ENCODE measurements at places on chromosomes 11 and 22.

GRCh38 chr11:21398195-21398594 is 728.8 kb downstream of the NELL1 start:
- DNase-seq: no peak

DNA sequence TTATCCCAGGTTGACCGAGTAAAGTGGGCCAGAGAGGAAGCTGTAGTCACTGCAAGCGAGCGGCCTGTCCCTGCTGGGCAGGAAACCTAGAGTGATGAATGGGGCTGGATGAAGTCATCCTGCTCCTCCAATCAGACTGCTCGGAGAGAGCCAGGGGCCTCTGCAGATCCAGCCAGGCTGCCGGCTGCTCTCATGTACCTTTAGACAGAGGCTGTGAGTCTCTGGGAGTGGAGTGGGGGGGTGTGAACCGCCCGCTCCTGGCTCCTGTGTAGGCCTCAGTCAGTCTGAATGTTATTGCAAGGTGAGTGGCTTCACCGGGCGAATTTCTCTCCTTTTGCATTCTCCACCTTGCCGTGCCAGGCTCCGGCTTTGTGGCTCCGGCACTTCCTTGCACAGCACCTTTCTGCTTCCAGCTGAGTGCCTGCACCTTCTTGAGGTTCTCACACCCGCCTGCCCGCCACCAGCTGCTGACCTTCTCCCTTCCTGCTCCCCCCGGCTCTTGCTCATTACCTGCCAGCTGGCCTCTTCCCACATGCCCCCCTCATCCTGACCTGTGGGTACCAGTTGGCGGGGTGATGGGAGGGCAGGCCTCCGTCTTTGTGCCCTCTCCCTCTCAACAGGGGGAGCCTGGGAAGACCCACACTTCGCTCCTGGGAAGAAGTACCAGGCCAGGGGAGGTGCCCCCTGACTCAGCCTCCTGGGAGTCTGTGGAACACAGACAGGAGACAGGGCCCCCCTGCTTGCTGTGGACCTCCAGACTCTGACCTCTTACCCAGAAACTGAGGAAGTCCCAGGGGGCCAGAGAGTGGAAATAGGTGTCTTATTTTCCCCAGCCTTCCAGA is 79.9 kb downstream of the GRAMD1B start:
- no peak for DNase-seq

- no peak for DNase-seq
These were observed 262.6 kb upstream of the SORL1-AS1 start for GRCh38 chr11:121715405-121715804.

GRCh38 chr11:108204929-108205499 is 17.4 kb downstream of the NPAT start:
- no peak for DNase-seq

- DNase-seq: no peak
These were observed 50.0 kb downstream of the C11orf58 start for GRCh38 chr11:16788141-16789062.

GRCh38 chr11:23574149-23574548 is 713.9 kb upstream of the CCDC179 start:
- DNase-seq: no peak

DNA sequence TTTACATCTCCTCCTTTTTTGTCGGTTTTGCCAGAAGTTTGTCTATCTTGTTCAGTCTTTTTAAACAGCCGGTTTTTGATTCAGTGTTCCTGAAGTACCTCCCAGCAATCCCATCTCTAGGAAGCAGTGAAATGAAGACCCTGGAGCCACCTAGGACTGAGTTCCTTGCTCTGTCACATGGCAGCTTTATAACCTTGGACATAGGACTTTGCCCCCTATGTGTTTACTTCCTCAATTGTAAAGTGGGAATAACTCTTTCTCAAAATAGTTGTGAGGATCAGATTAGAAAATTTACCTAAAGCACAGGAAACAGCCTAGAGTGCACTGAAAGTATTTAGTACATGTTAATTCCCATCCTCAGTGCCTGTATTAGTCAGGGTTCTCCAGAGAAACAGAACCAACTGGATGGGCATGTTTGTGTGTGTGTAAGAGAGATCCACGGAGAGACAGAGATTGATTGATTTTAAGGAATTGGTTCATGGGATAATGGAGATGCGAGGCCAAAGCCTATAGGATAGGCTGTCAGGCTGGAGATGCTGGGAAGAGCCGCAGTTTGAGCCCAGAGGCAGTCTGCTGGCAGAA is 20.0 kb downstream of the FAM83F start:
- DNase-seq: no peak

GRCh38 chr11:70048279-70049024 is 29.7 kb upstream of the ANO1 start:
- no peak for DNase-seq

DNA sequence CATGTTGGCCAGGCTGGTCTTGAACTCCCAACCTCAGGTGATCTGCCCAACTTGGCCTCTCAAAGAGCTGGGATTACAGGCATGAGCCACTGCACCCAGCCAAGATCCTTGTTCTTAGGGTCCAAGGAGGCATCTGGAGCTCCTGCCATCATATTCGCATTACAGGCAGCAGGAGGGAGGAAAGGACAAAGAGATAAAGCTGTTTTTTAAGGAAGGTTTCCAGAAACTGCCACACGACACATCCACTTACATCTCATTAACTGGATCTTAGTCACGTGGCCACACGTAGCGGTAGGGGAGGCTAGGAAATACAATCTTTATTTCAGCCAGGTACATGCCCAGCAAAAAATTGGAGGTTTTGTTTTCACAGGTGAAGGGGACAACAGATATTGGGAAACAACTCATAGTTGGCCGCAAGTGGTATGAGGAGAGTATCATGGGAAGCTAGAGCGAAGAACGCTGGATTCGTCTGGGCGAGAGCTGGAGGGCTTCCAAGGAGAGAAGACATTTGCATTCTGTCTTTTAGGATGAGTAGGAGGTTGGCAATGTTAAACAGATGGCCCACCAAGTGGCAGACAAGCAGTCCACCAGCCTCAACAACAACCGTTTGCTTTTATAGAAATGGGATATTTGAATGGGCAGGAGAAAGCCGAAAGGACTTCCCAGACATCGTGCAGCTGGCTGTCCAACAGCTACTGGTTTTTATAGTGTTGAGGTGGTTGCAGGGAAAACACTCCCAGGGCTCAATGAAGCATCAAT is 39.2 kb upstream of the DMC1 start:
- no peak for DNase-seq

- DNase-seq: no peak
These were observed 472 bp downstream of the UBXN1 start for GRCh38 chr11:62678433-62678769.

DNA sequence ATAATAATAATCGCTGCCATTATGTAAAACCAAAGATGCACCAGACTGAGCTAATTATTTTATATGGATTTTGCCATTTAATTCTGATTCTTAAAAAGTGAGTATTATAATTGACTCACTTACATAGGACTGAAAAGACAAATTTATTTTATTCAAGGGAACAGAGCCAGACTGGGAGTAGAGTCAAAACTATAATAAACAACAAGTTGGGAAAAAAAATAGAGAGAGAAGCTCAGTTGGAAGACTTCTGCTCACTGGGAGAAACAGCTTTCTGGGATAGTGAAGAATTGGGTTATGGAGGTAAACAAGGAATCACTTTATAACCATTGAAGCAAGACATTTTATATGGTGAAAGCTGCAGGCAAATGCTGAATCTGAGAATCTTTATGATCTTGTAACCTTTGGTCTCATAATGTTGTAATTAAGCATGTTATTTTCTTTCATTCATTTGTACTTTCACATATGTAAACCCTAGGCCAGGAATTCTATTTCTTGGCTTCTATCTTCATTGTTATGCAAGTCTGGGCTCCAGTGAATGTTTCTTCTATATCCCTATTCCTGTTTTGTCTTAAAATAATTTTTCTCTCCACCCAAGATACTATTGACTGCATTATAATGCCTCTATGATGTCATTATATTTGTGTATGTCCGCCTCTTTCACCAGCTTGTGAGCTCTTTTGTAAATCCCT is 725.3 kb upstream of the CCDC179 start:
- no peak for DNase-seq

DNA sequence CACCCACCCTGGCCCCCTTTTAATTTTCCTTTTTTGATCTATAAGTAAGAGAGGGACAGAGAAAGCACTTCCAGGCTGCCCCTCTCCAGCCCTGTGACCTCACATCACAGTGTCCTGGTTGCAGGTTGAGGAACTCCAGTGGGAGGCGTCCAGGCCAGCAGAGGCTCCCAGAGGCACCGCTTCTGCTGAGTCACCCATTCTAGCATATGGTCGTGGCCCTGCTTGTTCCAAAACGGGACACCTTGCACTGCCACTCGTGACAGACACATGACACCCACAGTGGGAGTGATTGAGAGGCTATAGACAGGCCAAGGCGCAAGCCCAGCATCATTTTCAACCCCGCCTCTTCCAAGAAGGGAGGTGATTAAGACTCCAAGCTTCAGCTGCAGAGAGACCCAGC is 16.0 kb upstream of the TMPRSS4 start:
- no peak for DNase-seq

DNA sequence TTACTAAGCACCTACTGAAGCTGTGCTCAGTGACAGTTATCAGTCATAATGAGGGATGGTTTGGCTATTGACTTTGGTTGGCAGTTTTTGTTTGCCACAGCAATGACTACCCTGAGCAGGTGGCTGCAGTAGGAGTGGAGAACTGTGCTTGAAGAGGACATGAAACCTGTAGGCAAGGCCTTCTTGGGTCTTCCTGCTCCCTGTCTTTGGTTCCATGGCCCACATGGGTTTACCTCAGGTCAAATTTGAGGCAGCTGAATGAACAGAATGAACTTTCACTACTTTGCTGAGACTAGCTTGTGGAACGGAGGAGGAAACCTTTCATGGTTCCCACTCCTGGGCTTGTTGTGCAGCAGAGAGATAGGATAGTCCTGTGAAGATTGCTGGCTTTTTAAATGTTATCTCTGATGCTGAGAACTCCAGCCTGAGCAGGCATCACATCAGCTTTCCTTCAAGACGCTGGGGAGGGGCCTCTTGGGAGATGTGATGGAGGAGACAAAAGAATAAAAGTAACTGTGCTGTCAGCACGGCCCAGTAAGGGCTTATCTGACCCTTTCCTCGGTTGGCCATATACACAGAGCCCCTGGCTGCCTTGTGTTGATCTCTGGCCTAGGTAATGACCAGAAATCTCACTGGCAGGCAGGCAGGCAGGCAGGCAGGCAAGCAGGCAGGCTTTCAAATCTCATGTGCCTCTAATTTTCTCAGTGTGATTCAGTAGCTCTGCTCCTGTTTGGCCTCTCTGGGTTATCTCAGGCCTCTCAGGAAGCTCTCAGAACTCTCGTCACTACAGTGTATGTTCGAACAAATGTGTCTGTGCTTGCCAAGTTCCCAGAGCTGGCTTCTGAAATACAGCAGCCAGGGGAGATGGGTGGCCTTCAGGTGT is 12.0 kb downstream of the STIM1 start:
- DNase-seq: no peak

- no peak for DNase-seq
These were observed 1.5 kb upstream of the CRACR2B start for GRCh38 chr11:826227-826621.

DNA sequence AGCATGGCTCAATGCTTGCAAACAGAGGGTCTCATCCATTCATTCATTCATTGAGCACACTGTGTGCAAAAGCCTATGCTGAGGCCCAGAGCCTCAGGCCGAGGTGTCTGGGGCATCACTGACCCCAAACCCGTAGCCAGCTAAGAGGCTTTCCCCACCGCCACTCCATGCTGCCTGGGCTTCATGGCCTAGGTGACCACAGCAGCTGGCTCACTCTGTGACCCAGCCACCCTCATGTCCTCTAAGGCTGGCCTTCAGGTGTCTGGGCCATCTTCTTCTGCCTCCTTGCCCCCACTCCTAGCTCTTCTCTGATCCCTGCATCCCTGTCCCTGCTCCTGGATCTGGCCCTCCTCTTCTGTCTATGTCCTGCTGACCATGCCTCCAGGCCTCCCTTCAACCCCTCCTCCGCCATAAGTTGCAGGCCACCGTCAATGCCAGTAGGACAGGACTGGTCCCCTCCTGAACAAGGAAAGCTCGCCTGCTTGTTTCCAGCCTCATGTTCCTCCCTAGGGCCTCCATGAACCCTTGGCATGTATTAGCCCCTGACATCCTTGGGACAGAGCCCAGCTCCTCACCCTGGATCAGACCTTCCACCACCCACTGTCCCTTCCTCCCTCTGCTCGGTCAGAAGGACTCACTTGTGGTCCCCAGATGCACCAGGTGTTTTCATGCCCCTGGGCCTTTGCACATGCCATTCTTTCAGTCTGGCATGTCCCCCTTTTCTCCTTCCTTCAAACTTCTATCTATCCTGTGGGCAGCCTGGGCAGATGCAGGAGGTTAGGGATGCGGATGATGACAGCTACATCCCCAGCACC is 92.8 kb downstream of the MYEOV start:
- DNase-seq: no peak

- DNase-seq: no peak
These were observed 88.9 kb upstream of the DDI1 start for GRCh38 chr11:103947546-103947919.

GRCh38 chr11:69173925-69174581 is 18.3 kb downstream of the SMIM38 start:
- DNase-seq: no peak

DNA sequence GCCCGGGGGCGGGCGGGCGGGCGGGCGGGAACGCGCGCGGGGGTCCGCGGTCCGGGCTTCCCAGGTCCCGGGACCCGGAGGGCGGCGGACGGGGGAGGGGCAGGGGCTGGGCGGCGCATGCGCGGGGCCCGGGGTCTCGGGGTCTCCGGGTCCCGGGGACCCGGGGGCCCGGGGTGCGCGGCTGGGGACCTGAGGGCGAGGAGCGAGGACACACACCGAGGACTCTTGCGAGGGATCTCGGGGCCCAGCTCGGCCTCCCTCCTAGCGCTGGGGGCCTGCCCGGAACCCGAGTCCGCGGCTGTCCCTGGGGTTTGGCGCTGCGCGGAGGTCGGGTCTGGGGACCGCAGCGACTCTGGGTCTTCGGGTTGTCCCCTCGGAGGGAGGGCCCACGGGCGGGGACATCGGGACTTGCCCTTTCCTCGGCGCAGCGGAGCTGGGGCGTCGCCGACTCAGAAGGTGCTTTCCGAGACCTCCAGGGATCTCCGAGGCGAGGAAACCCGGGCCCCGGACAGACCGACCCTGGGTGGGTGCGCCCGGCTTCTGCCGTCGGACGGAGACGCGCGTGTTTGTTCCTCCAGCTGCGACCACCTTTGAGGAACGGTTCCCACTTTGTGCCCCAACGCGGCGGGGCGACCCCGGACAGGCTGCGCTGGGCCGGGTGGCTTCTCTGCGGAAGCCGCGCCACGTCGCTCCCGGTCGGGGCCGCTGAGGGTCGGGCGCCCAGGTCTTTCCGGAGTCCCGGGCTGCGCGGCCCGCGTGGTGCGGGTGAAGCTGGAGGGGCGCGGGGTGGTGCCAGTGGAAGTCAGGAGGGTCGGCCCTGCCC is 540 bp downstream of the PPARA start:
- DNase-seq: no peak

GRCh38 chr11:75541193-75542087 is 15.7 kb upstream of the GDPD5 start:
- DNase-seq: no peak

GRCh38 chr11:47021527-47021818 is 84.9 kb downstream of the CSTPP1 start:
- DNase-seq: no peak

GRCh38 chr11:74283580-74284180 is 27.8 kb downstream of the P4HA3 start:
- no peak for DNase-seq

All from cortex of kidney (tissue), 1 donor.